ENCODE measurements at places on chromosomes 3 and 15.

- DNase-seq: no peak
Observed at GRCh38 chr15:32828507-32829186, 110.8 kb downstream of the GREM1 start.

DNA sequence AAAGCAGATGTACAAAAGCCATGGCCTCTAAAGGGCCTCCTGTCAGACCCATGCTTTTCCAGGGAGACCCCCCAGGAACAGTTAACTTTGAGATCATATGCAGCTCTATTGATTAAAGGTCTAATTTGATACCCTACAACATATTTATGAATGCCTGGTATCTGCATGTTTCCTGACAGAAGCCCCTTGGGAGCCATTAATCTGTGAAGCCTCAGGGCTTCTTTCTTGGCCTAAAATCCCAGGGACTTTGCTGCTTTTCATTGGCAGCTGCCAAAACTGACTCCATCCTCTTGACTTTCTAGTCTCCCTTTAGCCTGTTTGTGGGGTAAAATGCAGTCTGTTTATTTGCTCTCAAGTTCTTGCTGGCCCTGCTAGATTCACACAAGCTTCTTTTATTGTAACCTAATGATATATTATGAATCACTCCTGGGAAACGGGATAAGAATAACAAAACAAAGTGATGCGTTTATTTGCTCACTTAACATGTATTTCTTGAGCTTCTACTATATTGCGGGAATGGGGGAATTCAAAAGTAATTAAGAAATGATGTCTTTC is 257.0 kb downstream of the LSAMP start:
- DNase-seq: no peak

GRCh38 chr15:38128921-38129320 is 123.7 kb upstream of the SPRED1 start:
- no peak for DNase-seq

DNA sequence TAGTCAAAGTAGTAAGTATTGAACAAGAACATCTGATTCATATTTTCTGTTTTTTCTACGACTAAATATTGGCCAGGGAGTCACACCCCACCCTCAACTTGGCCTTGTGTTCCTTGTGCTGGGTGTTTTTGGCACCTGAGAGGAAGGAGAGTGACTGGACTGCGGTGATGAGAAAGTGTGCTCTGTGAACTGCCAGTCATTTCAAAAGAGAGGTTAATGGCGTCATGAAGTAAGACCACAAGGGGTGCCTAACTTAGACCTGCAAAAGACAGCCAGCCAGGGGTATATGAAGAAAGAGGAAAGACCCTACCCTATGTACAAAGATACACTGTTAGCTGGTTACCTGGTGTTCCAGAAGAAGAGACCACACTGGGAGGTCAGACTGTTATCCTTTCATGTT is 58.4 kb upstream of the COL8A1 start:
- DNase-seq: no peak

DNA sequence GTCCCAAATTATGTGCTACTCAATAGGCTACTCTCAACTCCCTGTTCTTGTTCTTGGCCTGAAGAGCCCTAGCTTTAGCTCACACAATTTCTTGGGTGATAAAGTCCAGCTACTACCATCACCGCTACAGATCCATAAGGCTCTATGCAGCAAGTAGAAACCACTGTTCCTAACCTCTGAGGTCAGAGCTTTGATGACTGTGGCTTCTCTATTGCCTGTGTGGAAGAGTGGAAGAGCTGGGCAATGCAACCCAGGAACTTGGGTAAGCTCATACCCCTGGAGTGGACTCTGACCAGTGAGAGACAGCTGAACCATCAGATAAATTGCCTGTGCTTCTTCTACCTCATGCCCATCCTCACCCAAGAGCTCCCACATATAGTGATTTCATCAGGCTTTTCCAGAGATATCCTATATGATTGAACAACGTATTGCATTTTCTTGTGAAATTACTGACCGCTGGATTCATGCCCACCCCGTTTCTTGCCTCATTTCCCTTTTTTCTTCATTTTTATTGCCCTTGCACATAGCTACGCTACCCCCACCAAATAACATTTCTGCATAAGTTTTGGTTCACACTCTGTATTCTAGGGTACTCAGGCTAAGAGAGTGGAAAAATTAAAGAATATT is 172.3 kb upstream of the MBNL1 start:
- no peak for DNase-seq

- no peak for DNase-seq
Observed at GRCh38 chr3:94927175-94927574, 864.3 kb downstream of the NSUN3 start.

DNA sequence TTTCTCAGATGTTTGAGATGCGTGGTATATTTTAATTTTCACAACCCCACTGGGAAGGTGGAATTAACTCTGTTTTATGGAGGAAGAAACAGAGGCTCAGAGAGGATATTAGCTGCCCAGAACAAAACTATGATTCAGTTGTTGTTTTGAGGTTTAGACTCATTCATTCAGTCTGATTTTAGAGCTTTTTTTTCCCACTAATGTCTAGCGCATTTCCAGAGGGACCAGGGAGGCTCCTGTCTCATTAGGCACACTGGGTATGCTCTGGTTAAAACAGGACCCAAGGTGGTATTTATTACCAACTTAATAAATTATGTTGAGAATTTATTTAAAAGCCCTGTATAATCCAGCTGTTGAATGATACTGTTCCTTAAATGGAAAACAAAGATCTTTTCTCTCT is 272.0 kb upstream of the RGMA start:
- no peak for DNase-seq

DNA sequence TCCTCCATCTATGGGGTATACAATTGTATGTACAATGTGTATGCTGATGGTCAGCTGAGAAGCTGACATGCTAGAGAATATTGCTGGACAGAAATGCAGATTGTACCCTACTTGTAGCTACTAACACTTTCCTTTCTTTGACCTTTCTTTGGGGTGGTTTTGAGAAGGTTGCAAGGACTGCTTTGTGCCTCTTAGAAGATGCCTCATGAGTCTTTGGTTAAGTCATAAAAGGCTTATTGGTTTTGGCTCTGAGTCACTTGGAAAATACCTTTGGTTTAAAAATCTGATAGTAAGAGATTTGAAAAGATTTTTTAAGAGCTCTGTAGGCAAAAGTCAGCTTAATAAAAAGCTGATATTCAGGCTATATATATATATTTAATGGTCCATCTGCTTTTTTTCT is 71.5 kb downstream of the ZMAT3 start:
- DNase-seq: no peak

DNA sequence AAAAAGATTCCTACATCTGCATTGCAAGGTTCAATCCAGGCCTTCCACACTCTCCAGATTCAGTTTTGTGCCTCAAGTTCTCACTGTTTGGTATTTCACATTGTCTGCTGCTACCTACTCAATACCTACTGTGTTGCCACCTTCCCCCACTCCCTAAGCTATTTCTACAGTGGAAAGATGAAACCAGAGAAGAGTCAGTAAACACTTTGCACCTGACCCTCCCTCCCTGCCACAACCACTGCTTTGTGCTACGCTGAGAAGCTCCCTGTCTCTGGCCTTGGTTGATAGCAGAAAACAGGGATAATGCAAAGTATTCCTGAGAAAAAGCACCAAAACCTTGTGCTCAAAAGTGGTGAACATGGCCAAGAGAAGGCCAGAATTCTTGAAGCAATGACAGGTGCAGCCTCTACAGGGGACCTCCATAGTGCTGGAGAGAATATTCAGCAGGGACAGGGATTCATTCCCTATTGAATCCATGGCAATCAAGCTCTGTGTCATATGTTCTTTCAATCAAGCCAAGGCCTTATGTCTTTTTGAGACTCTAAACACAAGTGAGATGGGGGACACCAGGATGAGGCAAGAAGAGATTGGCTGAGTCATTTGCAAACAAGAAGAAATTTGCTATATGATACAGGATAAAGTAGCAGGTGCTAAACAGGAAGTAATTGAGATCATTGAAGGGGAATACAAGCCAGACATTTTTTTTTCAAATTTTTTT is 83.5 kb upstream of the LIPC start:
- DNase-seq: no peak

DNA sequence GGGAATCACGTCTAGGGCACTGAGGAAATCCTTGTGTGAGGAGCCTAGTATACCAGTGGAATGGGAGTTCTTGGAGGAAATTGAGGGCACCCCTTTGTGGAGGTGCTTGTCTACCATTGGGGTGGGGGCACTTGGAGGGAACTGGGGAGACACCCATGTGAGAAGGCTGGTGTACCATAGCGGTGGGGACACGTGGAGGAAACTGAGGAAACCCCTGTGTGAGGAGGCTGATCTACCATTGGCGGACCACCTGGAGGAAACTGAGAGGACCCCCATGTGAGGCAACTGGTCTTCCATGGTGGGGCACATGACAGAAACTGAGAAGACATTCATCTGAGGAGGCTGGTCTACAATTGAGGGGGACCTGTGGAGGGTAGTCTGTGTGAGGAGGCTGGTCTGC is 164.5 kb downstream of the FBLN2 start:
- DNase-seq: no peak
